ENCODE measurements at places on chromosomes 2 and 18.
A peak's percentile ranks its signal among the peaks of the same experiment; 100 is the strongest.

DNA sequence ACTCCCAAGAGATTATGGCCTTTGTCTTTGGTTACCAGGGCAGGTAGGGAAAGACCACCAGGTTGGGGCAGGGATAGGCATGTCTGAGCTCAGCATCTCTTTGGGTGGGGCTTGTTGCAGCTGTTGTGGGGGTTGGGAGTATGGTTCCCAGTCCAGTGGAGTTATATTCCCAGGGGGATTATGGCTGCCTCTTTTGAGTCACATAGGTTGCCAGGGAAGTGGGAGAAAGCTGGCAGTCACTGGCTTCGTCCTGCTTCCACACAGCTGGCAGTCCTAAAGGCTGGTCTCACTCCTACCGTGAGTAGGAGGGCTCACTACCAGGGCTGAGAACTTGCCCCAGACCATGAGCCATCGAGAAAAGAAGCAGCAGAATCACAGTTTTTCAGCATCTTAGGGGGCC, 79.1 kb downstream of the LYPD6 start:
- DNase-seq: no peak

GRCh38 chr18:3350566-3351527, 88.9 kb downstream of the MYL12B start:
- DNase-seq: no peak

GRCh38 chr2:24723191-24723590, 70.0 kb downstream of the PTRHD1 start:
- no peak for DNase-seq

DNA sequence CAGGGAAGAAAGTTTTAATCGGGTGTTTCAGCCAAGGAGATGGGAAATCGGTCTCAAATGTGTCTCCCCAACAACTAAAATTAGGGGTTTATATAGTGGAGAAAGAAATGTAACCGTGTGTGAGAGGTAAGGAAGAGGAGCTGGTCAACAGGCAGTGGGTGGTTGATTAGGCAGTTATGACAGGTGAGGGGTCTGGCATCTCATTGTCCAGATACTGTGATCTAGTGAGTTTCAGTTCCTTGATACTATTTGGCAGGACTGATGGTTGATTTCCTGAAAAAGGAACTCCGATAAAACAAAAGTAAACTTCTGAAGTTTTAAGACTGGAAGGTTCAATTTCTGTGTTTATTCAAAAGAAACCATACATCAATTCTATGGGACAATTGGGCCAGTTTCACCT, 197.9 kb downstream of the LPIN1 start:
- DNase-seq: no peak

DNA sequence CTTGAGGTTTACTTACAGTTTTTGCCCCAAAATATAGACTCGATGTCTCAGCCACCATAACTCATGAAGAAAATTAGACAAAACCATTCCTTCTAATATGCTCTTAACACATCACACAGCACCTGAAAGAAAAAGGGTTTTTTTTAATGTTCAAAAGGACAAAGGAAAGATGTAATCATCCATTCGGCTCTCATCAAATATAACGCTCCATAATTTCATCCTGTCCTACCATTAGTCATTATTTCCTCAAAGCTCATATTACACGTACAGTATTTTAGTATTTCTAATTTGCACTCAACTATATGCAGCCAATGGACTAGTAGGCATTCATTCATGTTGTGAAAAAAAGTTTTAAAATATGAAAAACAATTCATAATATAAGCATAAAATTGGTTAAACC, 24.8 kb downstream of the ESCO1 start:
- no peak for DNase-seq

- DNase-seq: no peak
These were observed 29.2 kb downstream of the AKAIN1 start for GRCh38 chr18:5167831-5168230.

DNA sequence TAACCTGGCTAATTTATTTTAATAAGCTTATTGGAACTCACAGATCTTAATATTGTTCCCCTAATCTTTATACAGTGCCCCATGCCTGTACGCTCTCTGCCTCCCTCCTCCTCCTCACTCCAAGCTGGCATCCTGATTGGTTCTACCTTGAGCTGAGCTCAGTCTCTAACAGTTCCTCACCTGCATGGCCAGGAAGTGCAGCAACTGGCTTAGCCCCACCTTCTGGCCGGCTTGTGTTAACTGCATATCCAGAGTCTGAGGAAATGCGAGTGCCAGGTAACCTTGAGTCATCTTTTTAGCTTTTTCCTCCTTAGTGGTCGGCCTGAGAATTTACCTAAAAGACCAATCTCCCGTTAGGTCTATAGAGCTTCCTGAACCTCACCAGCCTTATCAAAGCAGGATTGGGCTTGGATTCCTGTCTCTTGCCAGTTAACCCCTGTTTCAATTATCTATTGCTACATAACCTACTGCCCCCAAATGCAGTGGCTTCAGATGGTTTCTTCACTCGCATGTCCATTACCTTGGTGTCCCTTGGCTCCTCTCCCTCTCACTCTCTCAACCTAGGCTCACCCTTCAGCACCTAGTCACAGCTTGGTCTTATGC, 89.5 kb upstream of the STK39 start:
- DNase-seq: peak; percentile 60

GRCh38 chr2:220835583-220835982, 736.5 kb downstream of the EPHA4 start:
- DNase-seq: no peak
